Gastrocnemius medialis (tissue), 4 donors: ENCODE measurements at places on chromosomes 2 and 18.

GRCh38 chr18:57921708-57922107, 118.6 kb upstream of the ATP8B1 start:
- DNase-seq = no peak

- no peak for DNase-seq
These were observed 124.8 kb downstream of the PHLPP1 start for GRCh38 chr18:62839874-62840713.

DNA sequence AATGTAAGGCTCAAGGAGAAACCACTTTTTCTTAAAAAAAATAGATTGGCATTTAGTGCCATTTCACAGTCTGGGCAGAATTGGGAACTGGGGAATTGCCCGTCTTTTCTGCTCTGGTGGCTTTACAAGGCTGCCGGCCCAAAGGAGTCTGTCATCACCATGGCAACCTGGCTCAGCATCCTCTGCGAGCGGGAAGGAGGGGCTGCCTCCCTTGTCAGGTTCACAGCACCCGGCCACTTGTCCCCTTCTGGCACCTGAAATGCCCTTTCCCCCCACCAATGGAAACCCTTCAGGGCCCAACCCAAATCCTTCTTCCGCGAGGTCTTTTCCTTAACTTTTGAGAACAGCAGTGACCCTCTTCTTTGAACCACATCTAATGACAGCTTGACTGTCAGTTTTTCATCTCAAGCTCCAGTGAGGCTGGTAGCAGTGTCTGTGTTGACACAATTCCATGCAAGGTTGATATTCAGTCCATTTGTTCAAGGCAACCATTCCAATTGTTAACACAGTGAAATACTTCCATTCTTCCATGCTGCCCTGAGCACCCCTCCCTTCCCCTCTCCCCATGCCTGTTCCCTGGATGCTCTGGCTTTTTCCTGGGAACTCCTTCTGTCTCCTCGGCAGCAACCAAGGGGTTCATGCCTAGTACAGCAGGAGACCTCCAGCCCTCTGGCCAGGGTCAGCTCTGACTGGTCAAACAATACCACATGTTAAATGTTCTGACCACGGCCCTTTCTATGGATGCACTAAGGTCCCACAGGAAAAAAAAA, 79.6 kb downstream of the DNER start:
- no peak for DNase-seq

GRCh38 chr18:32696376-32696775, 76.4 kb downstream of the KLHL14 start:
- DNase-seq = no peak
